Upper lobe of right lung (tissue), 1 donor: ENCODE measurements at places on chromosomes 6 and 20. TPM values are rescaled to one million over a fixed set of nuclear protein-coding genes. Genes with fewer than 3 reads are reported as not detected.

FAM209A gene
- total RNA-seq, result 0.87 TPM

TGM2 gene
- 562 TPM for total RNA-seq

CDH4 gene
- total RNA-seq, result 0.23 TPM

MACROD2 gene
- 78.2 TPM for total RNA-seq

RPN2 gene
- total RNA-seq, result 185 TPM

PARD6B gene
- 43.2 TPM for total RNA-seq

HSPA1L gene
- 2.0 TPM for total RNA-seq

FOXA2 gene
- 21.7 TPM for total RNA-seq

- DNase-seq, result no peak
Observed at GRCh38 chr20:18314786-18315406, 26.6 kb downstream of the ZNF133 start.

GRCh38 chr6:100924534-100925227 is 43.6 kb upstream of the ASCC3 start:
- DNase-seq, result no peak

DNA sequence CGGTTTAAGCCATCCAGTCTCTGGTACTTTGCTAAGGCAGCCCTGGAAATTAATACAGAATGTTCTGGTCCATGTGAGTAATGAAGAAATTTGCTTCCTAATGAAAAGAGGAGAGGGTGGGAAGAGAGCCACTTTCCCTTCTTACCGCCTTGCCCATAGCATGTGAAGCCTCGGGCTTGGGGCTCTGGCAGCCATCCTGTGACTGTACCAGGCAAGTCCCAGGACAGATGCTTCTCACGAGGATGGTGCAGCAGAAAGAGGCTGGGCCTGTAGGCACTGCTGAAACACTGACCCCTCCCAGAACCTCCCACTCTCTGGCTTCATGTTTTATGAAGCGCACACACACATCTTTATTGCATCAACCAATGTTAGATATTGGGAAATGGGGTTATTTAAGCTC is 74.8 kb downstream of the IYD start:
- DNase-seq, result no peak

GRCh38 chr6:3094815-3095214 is 23.7 kb upstream of the BPHL start:
- no peak for DNase-seq

GRCh38 chr6:352896-353470 is 38.6 kb upstream of the IRF4 start:
- DNase-seq, result no peak

DNA sequence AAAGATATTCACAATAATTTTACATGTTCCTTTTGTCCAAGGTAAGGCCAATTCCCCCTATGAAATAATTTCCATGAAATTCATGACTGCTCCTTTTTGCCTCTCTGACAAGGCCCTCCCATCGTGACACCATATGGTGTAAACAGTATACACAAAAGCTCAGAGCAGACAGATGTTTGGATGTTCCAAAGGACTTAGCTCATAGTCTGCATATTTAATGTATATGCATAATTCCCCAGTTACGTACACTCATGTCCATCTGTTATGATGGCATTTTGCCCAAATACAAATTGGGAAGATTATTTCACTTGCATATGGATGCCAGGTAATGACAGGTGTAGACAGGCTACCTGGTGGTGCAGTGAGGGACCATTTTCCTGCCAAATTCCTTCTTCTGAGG is 376.5 kb downstream of the KHDRBS2 start:
- no peak for DNase-seq

DNA sequence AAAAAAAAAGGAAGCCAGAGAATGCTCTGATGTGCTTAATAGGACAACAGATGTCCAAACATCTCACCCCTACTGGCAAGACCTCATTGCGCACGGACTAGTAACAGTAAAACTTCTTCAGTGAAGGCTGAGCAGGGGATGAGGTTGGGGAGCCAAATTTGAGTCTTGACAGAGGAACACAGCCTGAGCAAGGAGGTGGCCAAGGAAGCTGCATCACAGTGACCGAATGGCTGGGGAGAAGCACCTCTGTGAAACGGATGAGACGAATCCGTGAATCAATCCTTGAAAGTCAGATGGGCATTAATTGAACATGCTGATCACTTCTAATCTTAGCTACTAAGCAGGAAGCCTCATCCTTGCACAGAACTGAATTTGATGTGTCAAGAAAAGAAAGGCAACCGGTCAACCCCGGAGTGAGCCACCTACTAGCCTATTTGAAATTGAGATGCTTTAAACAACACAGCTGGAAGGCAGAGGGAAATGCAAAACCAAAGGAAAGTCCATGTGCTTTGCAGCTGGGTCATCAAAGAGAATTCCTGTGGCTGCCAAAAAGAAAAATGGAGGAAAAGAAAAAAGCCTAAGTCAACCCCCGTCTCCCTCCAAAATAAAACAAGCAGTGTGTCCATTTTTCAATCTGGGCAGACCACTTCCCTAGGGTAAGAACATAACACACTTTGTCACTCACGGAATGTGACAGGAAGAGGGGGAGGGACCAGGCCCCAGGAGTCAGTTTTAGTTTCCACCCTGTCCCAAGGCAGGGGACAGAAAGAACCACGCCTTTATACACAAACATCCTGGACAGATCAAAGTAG is 29.5 kb downstream of the PXDC1 start:
- DNase-seq, result no peak

DNA sequence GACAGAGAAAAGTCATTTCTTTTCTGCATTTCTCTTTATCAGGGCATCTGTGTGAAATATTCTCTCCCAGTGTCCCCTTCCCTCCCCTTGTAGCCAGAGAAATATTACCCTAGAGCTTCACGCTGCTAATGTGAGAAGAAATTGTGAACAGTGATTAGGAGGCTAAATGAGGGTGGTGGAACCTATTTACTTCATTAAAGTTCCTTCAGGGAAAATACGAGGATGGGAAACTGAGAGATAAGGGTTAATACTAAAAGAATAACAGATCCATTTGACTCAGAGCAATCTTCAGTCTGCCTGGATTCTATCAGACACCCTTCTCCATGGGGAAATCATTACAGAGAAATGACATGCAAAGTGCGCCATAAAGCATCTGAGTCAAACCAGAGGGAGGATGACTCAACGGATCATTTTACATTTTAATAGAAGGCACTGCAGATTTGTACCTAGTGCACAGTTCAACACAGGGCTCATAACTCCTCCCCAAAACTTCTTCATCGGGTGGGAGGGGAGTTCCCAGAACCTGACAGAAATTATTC is 131.3 kb downstream of the GJA10 start:
- no peak for DNase-seq

DNA sequence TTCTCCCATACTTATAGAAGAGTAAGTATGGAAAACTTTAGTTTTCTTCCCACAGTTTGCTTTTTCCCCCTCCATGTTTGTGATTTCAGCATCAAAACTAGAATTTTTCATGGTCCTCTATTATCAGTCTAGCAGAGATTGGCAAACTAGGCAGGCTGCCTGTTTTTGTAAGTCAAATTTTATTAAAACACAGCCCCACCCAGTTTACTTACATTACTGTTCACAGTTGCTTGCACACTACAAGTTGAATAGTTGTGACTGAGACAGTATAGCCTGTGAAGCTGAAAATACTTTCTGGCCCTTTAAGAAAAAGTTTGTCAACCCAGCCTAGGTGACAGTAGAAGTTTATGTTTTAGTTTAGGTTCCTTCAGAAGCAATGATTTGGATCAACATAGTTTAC is 19.5 kb downstream of the MCM8 start:
- no peak for DNase-seq

- no peak for DNase-seq
Observed at GRCh38 chr6:165807249-165807960, 144.4 kb upstream of the PDE10A start.

- DNase-seq, result no peak
Observed at GRCh38 chr20:33162313-33162712, 5.6 kb upstream of the BPIFA2 start.
